Stimulated activated CD4-positive, alpha-beta T cell treated with anti-CD3 and anti-CD28 coated beads, Interleukin-4, amount 100 ng/mL, for 48 hours (primary cell): ENCODE measurements at places on chromosomes 4 and X.
A peak's percentile ranks its signal among the peaks of the same experiment; 100 is the strongest.

DNA sequence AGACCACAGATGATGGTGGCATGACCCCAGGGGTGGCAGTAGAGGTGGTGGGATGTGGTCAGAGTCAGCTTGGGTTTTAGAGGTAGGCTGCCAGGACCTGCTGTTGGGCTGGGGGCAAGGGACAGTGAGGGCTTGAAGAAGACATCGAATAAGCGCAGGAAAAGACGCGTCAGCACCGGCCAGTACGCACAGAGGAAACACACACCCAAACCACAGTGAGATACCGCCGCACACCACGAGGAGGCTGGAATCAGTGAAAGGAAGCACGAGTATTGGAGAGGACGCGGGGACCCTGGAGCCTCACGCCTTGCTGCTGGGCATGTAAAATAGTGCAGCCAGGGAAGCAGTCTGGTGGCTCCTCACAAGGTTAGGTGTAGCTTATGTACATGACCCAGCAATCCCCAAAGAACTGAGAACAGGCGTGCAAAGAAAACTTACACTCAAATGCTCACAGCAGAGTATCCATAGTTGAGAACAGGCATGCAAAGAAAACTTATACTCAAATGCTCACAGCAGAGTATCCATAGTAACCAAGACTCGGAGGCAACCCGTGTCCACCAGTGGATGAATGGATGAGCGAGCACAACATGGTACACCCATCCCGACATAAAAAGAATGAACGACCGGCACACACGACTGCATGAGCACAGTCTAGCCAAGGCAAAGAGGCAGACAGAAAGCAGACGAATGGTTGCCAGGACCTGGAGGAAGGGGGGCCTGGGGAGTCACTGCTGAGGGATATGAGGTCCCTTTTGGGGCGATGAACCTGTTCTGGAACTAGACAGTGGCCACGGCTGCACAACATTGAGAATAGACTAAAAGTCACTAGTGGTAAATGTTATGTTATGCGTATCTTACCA is 13.3 kb downstream of the PDZD4 start:
- no peak for DNase-seq

DNA sequence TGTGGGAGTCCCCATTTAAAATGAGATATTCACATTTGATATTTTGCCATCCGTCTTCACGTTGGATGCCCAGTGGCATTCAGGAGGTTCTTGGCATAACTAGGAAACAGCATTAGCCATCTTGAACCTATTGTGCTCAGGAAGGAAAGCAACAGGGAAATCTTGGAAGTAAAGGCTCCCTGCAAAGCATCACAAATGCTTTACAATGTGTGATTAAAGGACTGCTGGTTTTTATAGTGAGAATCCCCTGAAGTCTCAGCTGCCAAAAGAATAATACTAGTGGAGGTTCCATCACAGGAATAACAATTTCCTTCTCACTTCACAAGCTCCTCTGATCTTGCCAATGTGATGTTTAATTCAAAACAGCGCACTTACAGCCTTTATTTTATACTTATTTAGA is 49.7 kb upstream of the NPNT start:
- no peak for DNase-seq

GRCh38 chr4:87856816-87857215 is 24.0 kb downstream of the MEPE start:
- DNase-seq, result no peak

- no peak for DNase-seq
Observed at GRCh38 chrX:22373766-22374165, 101.1 kb downstream of the CBLL2 start.

DNA sequence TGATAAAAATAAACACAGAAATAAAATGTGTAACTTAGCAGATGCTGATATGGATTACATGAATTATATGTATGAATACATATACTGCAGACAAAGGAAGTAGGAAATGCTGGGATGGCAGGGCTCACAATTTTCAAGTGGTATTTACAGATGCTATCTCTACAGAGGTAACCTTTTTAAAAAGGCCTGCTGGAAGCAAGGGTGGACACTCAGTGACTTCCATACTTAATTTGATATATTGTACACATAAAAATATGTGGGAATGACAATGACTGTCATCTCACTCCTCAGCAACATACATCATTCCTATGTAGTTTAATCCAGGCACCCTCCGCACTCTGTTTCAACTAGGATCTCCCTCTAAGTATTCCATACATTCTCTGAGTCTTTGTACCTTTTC is 452.9 kb downstream of the DTHD1 start:
- no peak for DNase-seq

- DNase-seq, result no peak
Observed at GRCh38 chr4:30535255-30535654, 184.9 kb upstream of the PCDH7 start.

DNA sequence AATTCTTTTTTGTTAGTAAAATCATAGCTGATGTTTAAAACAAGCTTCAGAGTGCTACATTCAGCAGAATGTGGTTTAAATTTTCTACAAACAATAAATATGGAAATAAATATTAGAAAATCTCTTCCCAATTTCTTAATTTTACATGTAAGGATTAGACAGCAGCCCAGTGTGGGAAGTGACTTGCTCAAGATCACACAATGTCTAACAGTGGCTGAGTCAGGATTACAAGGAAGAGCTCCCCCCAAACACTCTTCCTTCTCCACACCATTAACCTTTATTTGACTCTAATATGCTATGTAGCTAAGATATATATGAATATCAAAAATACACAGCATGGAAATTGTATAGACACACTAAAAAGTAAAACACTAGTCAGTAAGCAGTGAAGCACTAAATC is 59.5 kb downstream of the SLC10A7 start:
- DNase-seq, result no peak

DNA sequence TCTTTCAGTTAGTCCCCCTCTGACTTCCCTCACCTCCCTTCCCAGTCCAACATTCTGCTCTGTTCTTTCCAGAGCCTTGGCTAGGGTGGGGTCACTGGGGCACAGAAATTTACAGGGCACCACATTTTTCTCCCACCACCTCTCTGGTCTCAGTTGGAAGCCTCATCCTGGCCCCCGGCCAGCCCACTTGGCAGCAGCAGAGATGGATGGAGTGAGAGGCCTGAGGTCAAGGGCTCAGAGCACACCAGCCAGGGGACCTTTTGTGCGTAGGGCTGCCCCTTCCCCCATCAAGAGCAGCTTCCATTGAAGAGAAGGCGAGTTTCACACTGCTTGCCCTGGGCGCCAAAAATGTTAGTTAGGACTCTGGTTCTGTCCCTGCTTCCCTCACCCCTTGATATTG is 230.9 kb downstream of the SOX3 start:
- no peak for DNase-seq

- DNase-seq, result no peak
Observed at GRCh38 chr4:139647952-139648351, 17.7 kb upstream of the MGST2 start.

DNA sequence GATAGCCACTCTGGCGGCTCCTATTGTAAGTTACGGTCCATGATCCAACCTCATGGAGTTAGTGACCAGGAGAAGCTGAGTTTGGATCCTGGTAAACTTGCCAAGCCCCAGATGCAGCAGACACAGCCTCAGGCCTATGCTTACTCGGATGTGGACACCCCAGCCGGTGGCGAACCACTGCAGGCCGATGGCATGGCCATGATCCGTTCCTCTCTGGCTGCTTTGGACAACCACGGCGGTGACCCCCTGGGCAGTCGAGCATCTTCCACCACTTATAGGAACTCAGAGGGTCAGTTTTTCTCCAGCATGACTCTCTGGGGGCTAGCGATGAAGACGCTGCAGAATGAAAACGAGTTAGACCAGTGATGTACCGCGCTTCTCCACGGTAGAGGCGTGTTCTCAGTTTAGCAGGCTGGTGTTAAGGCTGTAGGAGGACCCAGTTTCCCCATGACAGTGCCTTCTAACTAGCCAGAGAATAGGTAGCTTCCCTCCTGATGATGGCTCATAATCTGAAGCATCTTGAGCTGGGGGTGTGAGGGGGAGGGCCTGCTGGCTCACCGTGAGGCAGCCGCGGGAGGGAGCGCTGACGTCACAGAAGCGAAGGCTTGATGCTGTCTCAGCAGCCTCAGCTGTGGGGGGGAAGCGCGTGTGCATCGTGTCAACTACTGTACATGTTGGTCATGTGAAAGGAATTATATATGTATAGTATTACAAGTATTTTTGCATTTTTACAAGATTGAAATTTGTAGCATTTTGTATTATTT is 31.1 kb downstream of the ZBTB49 start:
- no peak for DNase-seq

GRCh38 chr4:141534985-141535384 is 101.4 kb upstream of the IL15 start:
- DNase-seq, result no peak

- no peak for DNase-seq
Observed at GRCh38 chrX:115679460-115679859, 118.5 kb downstream of the PLS3 start.

DNA sequence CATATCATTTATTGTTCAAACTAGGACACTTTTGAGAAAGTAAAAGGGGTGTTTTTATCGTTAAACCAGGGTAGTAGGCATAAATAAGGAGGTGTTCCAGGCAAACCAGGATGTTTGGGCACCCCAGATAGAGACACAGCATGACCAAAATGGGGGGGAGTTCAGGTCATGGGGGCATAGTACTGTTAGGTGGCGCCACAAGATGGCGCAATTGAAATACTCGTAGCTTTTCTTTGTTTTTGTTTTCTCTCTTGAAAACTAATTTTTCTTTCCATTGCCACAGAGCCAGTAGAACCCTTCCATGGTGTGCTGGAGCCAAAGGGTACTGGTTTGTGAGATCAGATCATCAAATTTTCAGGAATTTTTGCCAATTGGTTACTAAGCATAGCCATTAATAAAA is 283.4 kb downstream of the BCOR start:
- no peak for DNase-seq

DNA sequence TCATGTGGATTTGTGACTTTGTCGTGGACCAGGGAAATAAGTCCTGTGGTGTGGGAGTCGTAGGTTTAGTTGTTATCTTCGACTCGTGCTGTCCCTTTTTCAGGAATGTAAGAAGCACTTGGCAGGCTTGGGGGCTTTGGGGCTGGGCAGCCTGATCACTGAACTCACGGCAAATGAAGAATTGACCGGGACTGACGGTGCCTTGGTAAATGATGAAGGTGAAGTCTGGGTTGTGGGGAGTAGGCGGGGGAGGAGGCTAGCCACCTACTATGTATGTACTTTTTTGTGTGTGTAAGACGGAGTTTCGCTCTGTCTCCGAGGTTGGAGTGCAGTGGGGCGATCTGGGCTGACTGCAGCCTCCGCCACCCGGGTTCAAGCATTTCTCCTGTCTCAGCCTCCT is 1.2 kb downstream of the TAF1 start:
- DNase-seq, result no peak

DNA sequence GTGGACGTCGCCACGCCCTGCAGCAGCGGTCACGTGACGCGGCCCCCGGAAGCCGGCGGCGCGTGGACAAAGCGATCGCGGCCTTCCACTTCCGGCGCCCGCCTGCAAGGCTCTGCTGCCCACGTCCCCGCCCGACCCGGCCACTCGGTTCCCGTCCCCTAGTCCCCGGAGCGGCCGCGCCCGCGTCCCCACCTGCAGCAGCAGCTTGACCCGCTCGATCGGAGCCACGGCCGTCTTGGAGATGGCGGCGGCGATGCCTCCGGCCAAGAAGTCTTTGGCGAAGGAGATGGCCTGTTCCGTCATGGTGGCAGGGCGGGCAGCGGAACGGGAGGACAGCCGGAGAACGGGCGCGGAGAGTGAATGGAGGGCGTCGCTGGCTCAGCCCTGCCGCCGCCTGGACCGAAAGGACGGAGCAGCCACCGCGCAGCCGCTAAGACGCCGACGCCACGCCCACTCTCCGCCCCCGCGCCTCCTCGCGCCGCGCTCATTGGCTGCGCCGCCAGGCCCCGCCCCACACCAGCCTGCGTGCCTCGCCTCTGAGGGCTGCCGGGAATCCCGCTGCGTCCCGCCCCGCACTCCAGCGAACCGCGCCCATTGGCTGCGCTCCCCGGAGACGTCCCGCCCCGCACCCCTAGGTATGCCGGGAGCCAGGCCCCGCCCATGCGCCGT is at the start of gene SLC25A6:
Gene SLC25A6, minus strand, starts transcription at position 407 of the 669 bp plus-strand sequence. Its CDS starts 104 bp downstream, at position 303.
- DNase-seq, result peak; percentile 99

GRCh38 chr4:99735822-99736221 is 78.2 kb upstream of the C4orf54 start:
- DNase-seq, result no peak

DNA sequence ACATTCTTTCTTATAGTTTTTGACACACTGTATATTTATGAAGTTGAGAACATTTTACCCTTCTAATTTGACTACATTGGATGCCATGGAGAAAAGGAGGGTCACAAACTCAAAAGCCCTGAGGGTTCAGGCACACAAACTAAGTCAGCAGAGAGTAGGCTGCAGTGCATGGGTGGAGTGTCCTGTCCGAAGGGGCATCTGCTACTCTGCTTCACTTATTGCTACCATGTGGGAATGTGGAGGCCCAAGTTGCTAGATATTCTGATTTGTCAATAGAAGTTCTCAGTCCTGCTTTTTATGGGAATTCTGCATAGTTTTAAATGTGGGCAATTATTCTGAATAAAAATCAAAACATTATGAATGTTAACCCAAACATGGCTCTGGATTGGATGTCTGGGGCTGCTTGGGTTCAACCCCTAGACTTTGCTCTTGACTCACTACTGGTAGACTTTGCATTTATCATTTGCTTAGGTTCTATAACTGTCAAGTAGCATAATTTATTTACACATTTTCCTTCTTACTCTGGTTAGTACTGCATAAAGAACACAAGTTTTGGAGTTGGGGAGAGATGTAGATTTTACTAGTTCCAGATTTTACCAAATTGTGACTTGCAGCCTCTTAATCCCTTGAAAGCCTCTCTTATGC is 255.1 kb downstream of the SPRY1 start:
- DNase-seq, result no peak

DNA sequence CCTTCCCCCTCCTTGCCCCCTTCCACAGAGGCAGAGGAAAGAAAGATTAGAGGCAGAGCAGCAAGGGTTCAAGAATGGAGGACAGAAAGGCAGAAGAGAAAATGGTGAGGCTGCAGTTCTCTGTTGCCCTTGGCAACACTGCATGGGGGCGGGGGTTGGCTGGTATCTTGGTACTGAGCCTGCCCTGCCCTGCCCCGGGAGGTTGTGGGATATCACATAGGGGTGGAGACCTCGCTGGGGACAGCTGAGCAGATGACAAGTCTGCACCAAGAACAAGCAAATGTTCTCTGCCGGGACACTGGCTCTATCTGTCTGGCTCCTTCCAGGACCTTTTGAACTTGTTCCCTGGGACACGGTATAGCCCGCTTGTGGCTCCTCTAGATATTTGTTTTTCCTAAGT is 39.8 kb downstream of the NHS start:
- DNase-seq, result no peak

DNA sequence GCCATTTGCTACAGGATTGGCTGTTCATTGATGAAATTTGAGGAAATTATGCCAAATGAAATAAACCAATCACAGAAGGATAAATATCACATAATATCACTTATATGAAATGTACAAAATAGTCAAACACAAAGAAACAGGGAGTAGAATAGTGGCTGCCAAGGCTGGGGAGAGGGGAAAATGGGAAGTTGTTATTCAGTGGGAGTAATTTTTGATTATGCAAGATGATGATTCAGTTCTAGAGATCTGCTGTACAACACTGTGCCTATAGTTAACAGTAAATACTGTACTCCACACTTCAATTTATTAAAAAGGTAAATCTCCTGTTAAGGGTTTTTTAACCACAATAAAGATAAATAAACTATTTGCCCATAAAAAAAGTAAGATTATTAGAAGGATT is 101.1 kb downstream of the TMA16 start:
- no peak for DNase-seq

GRCh38 chrX:9903146-9903545 is 64.0 kb upstream of the CLDN34 start:
- DNase-seq, result no peak
